Hair follicular keratinocyte (primary cell): ENCODE measurements at places on chromosomes 6 and 20. TPM values are rescaled to one million over a fixed set of nuclear protein-coding genes. Genes with fewer than 3 reads are reported as not detected.

SEMG1 gene
- not detected in 2 replicates for total RNA-seq

SCRT2 gene
- not detected in 2 replicates for total RNA-seq

CD93 gene
- under 0.01 TPM in 2 replicates for total RNA-seq

SMLR1 gene
- not detected in 2 replicates for total RNA-seq

SMOC2 gene
- not detected in 2 replicates for total RNA-seq

MTFR2 gene
- 1.7 and 8.6 TPM in 2 replicates for total RNA-seq

RIPPLY2 gene
- 0.11 TPM in 1 of 2 replicates, not detected in the other for total RNA-seq

C4A gene
- total RNA-seq = 1.7 and 3.4 TPM in 2 replicates

MPIG6B gene
- total RNA-seq = not detected in 2 replicates

RHAG gene
- total RNA-seq = not detected in 2 replicates

CFAP61 gene
- total RNA-seq = 0.08 TPM in 1 of 2 replicates, not detected in the other

SLC35D3 gene
- total RNA-seq = not detected in 2 replicates

POLR1H gene
- 43.4 and 51.1 TPM in 2 replicates for total RNA-seq

BHLHE23 gene
- not detected in 2 replicates for total RNA-seq

ELOVL4 gene
- 6.8 and 7.0 TPM in 2 replicates for total RNA-seq

PTCRA gene
- not detected in 2 replicates for total RNA-seq

OR2H1 gene
- total RNA-seq = not detected in 2 replicates

NKX2-2 gene
- total RNA-seq = not detected in 2 replicates

RAET1G gene
- total RNA-seq = 7.6 and 20.4 TPM in 2 replicates

GMNN gene
- total RNA-seq = 21.7 and 43.6 TPM in 2 replicates

FLRT3 gene
- total RNA-seq = 38.8 and 72.3 TPM in 2 replicates

RALGAPB gene
- total RNA-seq = 14.7 and 19.1 TPM in 2 replicates

MUC22 gene
- total RNA-seq = not detected in 2 replicates

CTCFL gene
- not detected in 2 replicates for total RNA-seq

RREB1 gene
- total RNA-seq = 14.9 and 18.6 TPM in 2 replicates

CLVS2 gene
- not detected in 2 replicates for total RNA-seq

ULBP1 gene
- total RNA-seq = 1.3 and 2.8 TPM in 2 replicates

TCF15 gene
- total RNA-seq = not detected in 2 replicates
